ENCODE measurements at places on chromosomes 7 and 10.
A peak's percentile ranks its signal among the peaks of the same experiment; 100 is the strongest.

GRCh38 chr7:98073047-98073446, 33.6 kb upstream of the LMTK2 start:
- DNase-seq, result no peak

DNA sequence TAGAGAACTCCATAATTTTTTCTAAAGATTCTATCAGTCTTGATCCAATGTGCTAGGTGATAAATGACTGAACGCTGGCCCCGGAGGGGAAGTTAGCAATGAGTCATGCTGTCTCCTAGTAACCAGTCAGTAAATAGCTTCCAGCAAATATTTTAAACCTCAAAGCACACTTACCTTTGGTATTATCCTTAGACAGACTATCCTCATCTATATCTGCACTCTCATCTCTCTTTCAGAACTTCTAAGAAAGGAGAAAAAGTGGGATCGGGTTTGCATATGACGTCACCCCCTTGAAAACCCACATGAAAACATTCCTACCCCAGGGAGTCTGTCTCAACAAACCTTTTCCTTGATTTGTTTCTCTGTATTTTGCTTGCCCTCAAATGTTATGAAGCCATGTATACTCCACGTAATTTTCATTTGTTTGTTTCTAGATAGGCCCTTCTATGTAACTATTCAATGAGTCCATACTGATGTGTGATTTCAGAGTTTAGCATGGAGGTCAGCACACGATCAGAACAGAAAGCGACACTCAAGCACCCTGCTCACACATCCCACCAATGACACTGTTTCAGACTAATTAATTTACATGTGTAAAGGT, 174.9 kb upstream of the NRP1 start:
- peak; percentile 30 for DNase-seq

GRCh38 chr7:103729026-103729425, 260.4 kb downstream of the RELN start:
- no peak for DNase-seq

- DNase-seq, result no peak
Observed at GRCh38 chr10:21261842-21262294, 263.6 kb downstream of the SKIDA1 start.

- no peak for DNase-seq
Observed at GRCh38 chr10:121696854-121697253, 98.6 kb upstream of the FGFR2 start.

DNA sequence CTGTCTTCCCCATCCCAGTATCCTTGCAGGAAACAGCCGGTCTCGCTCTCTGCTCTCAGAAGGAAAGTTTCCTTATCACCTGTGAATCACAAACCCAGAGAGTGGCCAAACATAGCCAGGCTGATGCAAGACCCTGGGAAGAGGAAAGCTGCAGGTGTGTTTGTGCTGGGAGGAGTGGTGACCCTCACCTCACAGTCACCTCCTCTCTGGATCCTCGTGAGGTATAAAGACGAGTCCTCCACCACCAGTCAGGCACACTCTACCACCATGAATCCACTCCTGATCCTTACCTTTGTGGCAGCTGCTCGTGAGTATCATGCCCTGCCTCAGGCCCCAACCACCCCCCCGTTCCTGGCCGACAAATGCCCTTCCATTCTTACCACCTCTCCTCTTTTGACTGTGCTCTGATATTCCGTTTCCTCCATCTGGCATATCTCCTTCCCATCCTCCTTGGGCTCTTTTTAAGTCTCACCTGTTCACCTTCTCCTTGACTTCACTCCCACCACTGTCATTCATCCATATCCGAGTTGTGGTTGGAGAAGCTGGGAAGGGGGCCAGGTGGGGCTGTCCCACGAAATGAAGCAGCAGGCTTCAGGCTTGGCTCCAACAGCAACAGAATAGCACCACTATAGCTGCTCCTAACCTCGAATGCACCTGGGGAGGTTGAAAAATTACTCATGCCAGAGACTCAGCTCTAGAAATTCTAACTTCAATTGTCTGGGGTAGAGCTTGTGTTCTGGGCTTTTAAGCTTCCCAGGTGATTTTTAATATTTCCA, at the start of gene PRSS1:
Gene PRSS1, plus strand, starts transcription at position 255 of the 776 bp plus-strand sequence. Its CDS starts 13 bp downstream, at position 268.
- DNase-seq, result no peak

GRCh38 chr10:132523561-132524442, 13.8 kb upstream of the INPP5A start:
- no peak for DNase-seq

GRCh38 chr7:611281-611810, 91.7 kb upstream of the PDGFA start:
- no peak for DNase-seq
